H54 (cell line): ENCODE measurements at places on chromosomes 4 and X.

DNA sequence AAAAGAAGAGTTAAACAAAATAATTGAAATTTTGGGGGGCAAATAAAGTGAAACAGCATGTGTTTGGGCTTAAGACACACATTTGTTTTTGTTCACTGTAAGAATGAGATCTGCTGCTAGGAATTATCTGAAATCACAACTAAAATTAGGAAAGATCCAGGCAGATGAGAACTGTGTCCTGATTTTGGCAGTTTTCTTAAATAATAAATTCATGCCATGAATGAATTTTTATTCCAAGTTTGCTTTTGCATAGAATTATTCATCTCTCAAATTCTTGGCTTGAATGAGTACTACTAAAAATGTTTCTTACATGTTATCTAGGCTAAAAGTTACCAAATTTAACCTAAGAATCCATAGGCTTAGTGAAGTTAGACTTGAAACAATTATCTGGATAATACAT is 321.7 kb downstream of the ANK2 start:
- no peak for DNase-seq

- DNase-seq = no peak
These were observed 212.7 kb downstream of the SH3BGRL start for GRCh38 chrX:81414630-81415029.

GRCh38 chr4:110629214-110629754 is 6.4 kb upstream of the PITX2 start:
- no peak for DNase-seq

DNA sequence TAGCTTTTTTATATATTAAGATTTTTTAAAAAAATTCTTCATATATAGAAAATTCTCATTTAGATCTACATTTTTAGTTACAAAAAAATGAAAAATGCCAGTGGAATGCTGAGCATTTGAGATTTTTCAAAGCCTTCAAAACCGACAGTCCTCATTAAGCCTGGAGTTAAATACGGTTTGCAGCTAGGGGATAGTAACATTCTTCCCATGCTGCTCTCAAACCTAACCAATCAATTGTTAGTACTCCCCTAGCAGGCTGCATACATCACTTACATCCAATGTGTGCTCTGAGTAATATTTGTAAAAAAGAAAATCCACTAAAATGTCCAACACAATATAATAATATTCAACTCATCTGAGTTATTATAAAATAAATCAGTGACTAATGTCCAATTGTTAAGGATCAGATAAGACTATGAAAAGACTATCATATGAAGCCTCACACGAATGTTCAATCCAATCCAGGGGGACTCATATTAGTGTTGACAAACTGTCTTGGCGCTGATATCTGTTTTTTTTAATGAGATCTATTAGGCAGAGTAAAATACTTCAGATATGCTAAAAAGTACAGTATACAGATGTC is 227.6 kb upstream of the MAB21L2 start:
- no peak for DNase-seq

DNA sequence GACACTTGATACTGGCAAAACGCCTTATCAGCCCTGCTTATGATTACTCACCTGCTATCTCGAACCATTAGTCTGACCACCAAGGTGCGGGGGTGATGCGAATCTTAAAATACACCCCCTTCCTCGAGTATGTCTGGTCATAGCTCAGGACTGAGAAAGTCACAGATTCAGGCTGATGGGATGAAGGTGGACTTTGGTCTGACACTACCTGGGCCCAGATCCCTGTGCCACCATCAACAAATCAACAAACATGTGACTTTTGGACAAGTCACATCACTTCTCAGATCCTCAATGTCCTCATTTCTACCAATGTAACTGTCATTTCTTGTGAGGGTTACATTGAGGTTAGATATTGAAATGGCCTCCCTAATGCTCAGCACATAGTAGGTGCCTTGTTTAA is 9.8 kb upstream of the MSN start:
- no peak for DNase-seq

GRCh38 chr4:2478229-2478628 is 9.3 kb downstream of the RNF4 start:
- no peak for DNase-seq
